ENCODE measurements at places on chromosomes 1 and 21.

DNA sequence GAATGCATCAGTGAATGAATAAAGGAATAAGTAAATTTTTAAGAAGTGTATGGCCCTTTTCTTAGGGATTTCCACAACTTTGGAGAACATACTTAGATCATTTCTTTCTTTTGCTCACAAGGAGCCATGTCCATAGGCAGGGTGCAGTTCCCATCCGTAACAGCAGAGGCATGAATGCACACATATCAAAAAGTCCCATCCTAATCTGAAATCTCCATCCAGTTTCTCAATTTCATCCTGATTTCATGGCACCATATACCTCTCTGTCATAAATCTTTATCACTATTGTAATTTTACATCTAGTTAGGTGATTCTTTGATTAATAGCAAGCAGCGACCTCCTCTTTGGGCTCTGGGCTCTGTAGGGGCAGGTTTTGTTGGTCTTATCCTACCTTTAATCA, 359.2 kb downstream of the RRAGC start:
- DNase-seq = no peak

GRCh38 chr1:173295995-173296394, 88.9 kb upstream of the TNFSF4 start:
- DNase-seq = no peak

GRCh38 chr1:27614625-27615344, 10.8 kb upstream of the AHDC1 start:
- no peak for DNase-seq

- DNase-seq = no peak
Observed at GRCh38 chr1:203563291-203563690, 63.3 kb upstream of the ATP2B4 start.

DNA sequence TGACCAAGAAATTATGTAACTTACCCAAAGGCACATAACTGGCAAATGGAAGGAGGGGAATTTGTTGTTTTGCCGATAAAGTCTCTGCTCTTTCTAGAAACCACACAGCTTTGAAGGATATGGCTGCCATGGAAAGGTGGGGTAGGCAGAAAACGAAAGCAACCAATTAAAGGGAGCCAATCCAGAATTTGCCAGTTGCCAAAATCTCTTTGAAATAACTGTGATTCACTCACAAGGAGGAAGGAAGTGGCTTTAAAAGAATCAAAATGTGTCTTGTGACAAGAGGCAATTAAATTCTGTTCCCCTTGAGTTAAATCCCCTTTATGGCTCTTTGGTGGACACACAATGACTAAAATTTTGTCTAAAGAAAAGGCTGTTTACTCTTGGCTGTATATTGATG, 61.2 kb upstream of the CCDC190 start:
- no peak for DNase-seq

DNA sequence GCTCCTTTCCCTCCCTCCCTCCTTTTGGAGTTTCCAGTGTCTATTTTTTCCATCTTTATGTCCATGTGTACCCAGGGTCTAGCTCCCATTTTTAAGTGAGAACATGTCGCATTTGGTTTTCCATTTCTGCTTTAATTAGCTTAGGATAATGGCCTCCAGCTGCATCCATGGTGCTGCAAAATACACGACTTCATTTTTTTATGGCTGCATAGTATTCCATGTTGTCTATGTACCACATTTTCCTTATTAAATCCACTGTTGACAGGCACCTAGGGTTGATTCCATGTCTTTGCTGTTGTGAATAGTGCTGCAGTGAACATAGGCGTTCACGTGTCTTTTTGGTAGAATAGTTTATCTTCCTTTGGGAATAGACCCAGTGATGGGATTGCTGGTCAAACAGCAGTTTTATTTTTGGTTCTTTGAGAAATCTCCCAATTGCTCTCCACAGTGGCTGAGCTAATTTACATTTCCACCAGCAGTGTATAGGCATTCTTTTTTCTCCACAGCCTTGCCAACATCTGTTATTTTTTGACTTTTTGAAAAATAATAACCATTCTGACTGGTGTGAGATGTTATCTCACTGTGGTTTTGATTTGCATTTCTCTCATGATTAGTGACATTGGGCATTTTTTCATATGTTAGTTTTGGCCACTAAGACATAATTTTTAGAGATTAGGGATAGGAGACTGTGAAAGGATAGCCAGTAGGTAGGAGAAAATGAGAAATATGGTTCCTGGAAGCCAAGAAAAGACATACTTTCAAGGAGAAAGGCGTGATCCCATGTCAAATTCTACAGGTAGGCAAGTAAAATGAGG, 50.4 kb downstream of the ADAMTS1 start:
- DNase-seq = no peak

DNA sequence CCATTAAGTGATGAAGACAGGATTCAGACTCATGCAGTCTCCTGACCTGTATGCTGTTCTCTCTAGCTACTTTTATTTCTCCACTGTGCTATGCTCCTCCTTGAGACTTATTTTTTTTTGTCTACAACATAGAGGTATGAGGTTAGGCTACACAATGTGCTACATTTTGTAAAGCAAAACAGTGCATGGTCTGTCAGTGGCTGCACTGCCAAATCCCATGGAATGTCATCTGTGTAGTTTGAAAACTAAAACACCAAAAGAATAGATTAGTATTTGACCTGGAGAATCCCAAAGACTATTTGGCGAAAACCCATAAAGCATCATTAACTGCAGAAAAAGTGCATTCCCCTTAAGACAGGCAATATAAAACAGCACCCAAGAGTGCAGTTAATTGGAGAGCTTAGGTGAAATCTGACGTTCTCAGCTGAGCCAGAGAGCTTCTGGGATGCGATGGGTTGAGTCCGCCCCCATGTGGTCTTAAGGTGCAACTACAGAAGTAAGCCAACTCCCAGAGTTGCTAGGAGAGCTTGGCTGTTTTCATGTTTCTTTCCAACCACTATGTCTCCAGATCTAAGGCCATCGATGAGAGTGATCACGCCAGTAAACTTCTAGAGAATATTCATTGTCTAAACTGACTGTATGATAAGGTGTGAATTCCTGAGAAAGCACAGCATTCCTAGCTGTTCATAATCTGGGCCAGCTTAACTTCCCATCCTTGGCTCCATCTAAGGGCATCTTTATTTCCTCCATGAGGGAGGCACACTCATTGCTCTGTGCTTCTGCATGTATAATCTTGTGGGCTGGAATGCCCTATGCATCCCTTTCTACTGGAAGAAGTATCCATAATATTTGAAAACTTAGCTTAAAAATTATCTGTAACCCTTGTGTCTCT, 20.7 kb upstream of the CYP2J2 start:
- no peak for DNase-seq

- no peak for DNase-seq
Observed at GRCh38 chr1:3500265-3500835, 45.9 kb downstream of the ARHGEF16 start.

GRCh38 chr1:159594625-159595405, 7.2 kb downstream of the APCS start:
- DNase-seq = no peak

DNA sequence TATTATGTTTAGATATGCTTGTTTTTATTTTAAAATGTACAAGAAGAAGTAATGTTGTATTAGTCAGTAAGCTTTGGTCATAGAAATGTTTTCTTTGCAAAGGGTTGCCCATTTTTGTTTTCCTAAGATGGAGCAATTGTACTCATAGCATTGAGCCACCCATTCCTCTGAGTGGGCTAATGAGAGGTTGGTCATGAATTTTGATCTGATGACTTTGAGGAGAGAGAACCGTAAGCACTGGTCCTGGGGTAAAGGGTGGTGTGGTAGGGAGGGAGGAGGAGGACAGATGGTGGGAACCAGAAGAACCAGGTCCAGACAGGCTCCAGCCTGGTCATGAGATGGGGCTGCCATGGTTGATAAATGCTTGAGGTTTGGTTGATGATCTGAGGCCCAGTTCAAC, 15.9 kb upstream of the SLC6A9 start:
- DNase-seq = no peak

DNA sequence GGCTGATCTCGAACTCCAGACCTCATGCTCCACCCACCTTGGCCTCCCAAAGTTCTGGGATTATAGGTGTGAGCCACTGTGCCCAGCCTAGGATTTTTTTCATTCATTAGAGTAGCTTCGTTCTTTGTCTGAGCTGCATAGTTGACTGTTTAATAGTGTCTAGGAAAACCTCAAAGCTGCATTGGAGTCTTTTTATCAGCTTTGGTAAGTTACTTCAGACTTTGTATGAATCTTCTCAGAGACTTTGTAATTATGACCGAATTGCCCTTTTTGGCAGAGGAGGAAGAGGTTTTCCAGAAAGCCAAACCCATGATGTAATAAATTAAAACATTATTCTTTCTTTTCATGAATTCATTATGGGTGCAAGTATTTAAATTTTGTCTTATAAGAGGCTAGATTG, 5.1 kb downstream of the DNAJB4 start:
- no peak for DNase-seq

DNA sequence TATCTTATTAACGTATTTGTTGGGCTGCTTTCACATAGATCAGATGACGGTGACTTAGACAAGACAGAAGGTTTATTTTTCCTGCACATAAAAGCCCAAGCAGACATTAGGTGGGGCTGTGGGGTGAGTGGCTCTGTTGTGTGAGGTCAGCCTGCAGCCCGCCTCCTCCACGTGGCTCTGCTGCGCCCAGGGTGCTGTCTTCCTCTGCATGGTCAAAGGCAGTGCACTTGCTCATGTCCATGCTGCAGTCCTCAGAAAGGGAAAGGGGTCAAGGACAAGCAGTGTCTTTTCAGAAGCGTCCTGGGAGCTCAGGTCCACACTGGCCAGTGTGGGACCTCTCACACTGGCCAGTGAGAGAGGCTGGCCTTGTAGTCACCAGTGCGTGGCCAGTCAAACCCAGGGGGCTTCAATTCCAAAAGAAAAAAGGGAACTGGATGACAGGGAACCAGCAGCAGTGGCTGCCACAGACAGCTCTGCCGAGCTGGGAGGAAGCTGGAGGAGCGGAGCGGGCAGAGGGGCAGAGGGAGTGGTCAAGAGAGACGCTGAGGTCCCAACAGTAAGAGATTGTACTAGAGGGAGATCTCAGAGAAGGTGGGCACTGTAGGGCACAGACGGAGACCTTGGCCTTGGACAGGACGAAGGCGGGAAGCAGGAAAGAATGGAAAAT, 35.9 kb upstream of the SLC45A1 start:
- no peak for DNase-seq

DNA sequence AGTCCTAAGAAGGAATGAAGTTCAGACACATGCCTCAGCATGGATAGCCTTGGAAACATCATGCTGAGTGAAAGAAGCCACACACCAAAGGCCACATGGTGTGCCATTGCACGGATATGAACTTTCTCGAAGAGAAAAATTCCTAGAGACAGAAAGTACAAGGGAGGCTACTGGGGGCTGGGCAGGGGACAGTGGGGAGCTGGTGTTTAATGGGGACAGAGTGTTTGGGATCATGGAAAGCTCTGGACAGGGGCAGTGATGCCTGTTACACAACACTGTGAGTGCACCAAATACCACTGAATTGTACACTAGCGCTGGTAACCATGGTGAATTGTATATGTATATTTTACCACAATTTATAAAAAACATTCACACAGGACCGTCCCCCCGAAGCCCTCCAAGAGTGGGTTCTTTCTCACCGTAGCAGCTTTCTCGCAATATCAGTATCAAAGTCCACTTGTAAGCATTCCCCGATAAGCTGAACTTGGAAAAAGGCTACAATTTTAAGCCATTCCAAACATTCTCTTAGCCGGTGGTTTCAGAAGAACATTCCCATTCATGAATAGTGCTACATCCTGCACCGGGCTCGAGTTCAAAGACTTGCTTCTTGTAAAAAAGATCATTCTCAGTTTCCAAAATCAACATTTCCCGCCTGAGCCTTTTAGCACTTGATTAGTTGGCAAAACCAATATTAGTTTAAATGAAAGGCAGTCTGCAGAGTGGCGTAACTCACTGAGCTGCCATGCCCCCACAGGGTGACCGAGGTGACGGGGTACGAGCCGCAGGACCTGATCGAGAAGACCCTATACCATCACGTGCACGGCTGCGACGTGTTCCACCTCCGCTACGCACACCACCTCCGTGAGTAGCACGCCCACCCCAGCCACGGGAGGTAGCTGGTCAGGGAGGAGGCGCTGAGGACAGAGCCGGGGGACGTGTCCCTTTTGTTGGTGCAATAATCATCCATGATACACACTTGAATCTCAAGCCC, 31.7 kb downstream of the SIM2 start:
- no peak for DNase-seq

DNA sequence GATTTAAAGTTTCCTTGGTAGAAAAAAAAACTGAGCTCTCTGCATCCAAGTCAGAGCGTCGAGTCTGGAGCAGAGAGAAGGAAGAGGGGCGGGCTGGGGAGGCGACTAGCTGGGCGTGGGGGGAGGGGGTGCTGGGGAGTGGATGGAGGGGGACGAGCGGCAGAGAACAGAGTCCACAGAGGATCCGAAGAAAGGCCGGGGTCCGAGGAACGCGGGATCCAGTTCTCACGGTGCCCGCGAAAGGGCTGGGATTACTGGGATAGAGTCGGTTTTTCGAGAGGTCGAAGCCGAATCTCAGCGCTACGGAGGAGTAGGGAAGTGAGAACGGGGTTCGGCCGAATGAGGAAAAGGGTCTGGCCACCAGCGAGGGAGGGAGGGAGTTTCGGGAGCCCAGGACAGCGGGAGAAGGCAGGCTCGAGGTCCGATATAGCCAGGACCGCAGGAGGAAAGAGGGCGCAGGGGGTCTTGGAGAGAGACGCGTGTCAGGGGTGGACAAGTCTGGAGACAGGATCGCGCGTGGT, 665 bp downstream of the DAB1 start:
- DNase-seq = no peak

- no peak for DNase-seq
Observed at GRCh38 chr1:166354406-166354805, 187.6 kb upstream of the FAM78B start.

Measured in tibial artery (tissue), 4 donors.